ENCODE measurements at places on chromosomes 5 and 9.

- peak; percentile 86 for DNase-seq
Observed at GRCh38 chr5:14156650-14157492, 13.7 kb downstream of the TRIO start.

- no peak for DNase-seq
Observed at GRCh38 chr5:143306040-143306439, 97.4 kb downstream of the NR3C1 start.

GRCh38 chr5:6540111-6540827, 91.6 kb downstream of the UBE2QL1 start:
- DNase-seq: no peak

- no peak for DNase-seq
Observed at GRCh38 chr5:139761501-139761900, 34.1 kb upstream of the PSD2 start.

DNA sequence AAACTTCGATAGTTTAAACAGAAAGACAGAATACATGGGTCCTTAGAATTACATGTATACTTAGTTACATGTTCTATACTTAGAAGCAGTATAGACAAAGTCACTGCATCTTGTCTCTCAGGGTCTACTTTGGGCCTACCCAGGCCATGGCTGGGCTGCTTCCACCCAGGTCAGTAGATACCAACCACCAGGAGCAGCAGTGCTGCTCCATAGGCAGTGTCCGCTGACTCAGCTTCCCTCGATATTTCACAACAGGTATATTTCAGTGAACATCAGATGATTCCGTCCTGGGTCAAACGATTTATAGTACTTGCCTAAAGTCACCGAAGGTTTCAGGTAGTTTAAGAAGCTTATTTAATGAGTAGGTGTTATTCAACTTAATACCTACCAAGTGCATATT, 18.0 kb downstream of the IARS1 start:
- DNase-seq: no peak

DNA sequence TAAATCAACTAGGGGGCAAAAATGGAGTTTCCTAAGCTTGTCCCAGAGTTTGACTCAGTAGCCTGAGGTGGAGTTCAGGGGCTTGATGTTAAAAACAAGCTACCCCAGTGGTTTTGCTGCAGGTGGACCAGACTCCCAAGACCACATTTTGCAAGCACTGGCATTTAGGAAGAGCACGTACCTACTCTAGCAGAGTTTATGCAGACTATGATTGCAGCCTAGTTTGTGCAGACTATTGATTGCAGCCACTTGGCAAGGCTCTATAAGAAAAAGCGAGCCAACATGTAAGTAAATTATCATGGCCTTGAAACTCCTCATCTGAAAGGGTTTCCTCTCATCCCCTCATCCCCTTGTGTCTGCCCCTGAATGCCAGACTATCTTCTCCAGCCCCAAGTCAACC, 102.0 kb upstream of the CCDC152 start:
- DNase-seq: no peak

- DNase-seq: no peak
Observed at GRCh38 chr5:29972597-29972996, 1220.9 kb upstream of the CDH6 start.
